ENCODE measurements at places on chromosomes 5 and 9.

DNA sequence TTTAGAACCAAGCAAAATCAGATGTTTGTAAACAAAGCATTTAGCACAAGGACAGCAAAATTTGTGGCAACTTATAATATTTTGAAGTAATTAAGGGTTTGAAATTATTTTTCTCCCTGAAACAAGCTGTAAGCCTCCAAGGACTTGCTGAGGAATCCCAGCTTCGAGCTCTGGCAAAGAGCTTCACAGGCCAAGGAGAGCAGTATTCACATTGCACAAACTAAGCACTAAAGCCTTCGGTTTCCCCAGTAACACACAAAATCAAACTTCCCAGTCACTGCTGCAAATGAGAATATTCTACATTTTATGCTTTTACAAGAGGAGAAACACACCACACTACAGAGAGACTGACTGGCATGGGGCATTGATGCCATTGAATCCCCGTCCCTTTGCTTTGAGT lies 101.9 kb downstream of the WDR41 start:
- DNase-seq = no peak

GRCh38 chr9:94951324-94952135 lies 225.0 kb downstream of the AOPEP start:
- no peak for DNase-seq

DNA sequence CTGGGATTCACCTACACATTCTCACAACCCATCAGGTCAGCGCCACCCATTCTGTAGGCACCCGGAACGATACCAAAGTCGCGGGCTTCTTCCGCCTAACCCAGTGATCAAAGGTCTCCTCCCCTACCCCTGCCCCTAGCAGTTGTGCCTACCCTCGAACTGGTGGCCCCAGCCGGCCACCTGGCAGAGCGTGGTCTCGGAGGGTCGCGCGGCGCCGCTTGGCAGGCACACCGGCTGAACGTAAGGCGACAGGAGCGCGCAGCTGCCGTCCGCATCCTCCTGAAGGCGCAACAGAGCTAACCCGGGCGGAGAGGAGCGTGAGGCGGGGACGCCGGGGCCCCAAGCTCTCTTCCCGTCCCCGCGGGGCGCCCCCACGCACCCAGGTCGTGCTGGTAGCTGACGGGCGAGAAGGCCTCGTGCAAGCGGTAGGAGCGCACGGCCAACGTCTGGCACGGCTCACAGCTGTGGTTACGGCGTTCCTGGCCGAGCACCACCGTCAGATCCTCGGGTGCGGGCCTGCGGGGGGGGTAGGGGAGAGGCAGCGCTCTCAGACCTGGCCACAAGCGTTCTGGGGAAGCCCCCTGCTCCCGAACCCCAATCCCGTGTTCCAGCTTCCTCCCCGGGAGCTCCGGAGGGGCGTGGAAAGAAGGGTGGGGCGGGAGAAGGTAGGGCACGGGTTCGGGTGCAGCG lies 2.8 kb upstream of the PFN3 start:
- DNase-seq = no peak

GRCh38 chr9:13364271-13365000 lies 84.9 kb upstream of the MPDZ start:
- DNase-seq = no peak

DNA sequence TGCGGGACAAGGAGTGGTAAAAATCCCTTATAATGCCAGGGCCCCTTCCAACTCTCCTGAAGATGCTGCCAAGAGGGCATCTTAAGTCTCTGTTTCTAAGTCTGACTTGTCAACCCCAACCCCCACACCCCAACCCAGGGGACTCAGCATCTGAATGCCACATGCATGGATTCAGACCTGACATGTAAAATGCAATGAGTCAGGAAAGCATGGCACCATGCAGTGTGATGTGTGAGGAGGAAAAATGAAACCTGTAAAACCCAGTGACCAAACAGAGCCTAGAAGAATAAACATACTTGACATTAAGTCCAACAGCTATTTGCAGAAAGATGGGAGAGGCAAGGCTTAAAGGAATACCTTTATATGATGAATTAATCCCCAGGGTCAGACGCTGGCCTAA lies 112.4 kb downstream of the ASTN2 start:
- DNase-seq = no peak

- no peak for DNase-seq
These were observed 1.5 kb downstream of the ARPC5L start for GRCh38 chr9:124863371-124863871.

DNA sequence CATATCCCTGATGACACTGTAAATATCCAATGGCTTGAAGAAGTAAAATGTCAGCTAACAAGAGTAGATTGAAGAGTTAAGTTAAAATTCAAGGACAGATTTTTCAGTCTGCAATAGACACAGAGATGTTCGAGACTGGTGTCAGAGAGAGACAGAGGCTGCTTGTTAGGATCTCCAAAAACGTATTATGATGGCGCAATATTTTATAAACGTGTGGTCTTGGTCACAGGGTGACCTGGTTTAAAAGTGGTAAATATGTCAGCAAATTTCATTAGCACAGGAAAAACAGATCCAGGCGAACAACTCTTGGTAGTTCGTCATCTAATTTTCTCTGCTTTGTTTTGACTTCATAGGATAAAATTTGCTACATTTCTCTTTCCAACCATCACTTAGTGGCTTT lies 317.4 kb downstream of the MCTP1 start:
- DNase-seq = no peak

GRCh38 chr5:54518146-54518817 lies 723 bp downstream of the SNX18 start:
- no peak for DNase-seq

- no peak for DNase-seq
These were observed 60.5 kb downstream of the SIL1 start for GRCh38 chr5:139137697-139138096.

- DNase-seq = no peak
These were observed 479.3 kb downstream of the ARHGEF28 start for GRCh38 chr5:74105126-74105780.
